ENCODE measurements at places on chromosomes 2 and 18.

GRCh38 chr2:8624855-8625398 is 56.9 kb upstream of the ID2 start:
- peak; percentile 4 for DNase-seq

DNA sequence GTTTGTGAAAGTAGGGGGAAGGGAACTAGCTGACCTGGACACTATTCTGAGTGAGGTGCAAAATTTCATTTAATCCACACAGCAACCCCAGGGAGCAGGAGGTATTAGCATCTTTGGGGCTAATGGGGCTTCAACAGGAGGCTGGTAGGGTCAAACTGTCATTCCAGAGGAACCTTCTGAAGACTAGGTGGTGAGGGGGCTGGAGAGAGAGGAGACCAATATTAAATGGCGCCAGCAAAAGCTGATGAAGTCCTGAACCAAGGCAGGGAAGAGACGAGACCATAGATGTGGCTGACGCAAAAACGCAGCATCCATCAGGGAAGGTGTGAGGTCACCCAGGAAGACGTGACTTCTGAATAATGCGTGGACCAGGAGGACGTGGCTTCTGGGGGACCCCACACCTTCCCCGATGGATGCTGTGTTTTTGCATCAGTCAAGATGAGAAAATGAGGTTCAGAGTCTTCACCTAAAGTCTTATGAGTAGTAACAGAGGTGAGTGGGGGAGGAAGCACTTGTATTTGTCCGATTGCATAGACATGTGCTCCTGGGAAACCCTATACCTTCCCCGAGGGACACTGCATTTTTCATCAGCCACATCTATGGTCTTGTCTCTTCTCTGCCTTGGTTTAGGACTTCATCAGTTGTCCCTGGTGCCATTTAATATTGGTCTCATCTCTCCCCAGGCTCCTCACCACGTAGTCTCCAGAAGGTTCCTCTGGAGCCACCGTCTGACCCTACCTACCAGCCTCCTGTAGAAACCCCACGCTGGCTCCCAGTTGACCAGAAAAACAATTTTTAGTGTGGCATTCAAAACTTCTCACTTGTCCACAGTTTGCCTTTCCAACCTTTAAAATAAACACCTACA is 188.6 kb downstream of the MYCN start:
- no peak for DNase-seq

DNA sequence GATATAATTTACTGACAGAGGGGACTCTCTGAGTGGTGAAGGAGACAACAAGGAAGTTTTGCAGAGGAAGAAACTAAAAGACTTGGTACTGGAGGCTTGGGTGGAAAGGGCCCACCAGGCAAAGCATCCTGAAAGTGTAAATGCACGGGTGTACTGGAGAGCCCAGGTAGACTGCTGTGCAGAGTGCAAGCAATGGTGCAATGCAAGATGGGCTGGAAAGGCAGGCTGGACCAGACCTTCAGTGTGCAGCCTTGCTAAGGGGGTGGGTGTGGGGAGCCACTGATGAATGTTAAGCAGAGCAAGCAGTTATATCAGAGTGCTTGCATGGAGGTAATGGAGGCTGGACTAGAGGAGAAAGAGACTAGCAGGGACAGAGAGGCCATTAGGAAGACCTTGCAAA is 10.7 kb downstream of the C2orf74 start:
- no peak for DNase-seq

DNA sequence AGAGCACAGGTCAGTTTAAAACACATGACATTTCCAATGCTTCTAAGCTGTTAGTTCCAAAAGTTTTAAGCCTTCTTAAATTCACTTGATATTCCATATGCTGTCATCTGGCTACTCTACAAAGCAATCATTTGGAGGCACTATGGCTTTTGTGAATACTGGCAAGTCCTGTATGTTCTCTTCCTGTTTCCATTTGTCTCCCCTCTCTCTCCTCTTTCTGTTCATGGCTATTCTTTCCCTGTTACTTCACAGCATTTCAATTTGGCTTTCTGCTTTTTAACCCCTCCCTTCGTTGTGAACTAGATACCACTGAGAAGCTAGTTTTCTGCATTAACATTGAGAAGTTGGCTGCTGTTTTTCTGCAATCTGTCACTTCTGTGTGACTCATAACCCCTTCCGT is 1337.2 kb upstream of the CELF4 start:
- DNase-seq, result no peak

DNA sequence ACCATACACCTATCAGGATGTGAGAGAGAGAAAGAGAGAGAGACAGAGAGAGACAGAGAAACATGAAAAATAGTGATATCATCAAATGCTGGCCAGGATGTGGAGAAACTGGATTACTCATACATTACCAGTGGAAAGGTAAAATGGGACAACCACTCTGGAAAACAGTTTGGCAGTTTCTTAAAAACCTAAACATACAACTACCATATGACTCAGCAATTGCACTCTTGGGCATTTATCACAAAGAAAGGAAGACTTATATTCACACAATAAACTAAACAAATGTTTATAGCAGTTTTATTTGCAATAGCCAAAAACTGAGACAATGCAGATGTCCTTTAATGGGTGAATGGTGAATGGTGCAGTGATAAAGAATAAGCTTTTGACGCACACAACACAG is 29.1 kb downstream of the SLC4A3 start:
- no peak for DNase-seq

GRCh38 chr2:49167131-49167530 is 12.8 kb upstream of the FSHR start:
- DNase-seq, result no peak

- no peak for DNase-seq
Measured at GRCh38 chr18:63090334-63090733, 229.2 kb downstream of the BCL2 start.

GRCh38 chr18:50711386-50711785 is 108.4 kb downstream of the MRO start:
- DNase-seq, result no peak

DNA sequence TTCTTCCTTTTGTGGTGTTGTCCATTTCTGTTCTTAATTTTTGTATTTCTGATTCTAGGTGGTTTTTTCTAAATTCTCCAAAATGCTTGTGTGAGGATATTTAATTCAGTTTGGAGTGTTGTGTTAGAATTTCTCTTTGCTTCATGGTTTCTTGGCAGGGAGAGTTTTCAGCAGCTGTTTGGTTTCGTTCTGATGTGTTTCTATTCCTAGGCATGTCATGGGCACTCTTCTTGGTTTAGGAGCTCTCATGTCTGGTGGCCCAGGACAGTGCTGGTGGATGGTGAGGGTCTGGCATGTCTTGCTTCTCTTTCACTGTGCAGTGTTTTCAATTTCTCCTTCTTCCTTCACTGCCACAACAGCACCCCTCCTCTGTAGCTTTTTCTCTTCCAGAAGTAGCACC is 52.9 kb downstream of the OSBPL6 start:
- no peak for DNase-seq

DNA sequence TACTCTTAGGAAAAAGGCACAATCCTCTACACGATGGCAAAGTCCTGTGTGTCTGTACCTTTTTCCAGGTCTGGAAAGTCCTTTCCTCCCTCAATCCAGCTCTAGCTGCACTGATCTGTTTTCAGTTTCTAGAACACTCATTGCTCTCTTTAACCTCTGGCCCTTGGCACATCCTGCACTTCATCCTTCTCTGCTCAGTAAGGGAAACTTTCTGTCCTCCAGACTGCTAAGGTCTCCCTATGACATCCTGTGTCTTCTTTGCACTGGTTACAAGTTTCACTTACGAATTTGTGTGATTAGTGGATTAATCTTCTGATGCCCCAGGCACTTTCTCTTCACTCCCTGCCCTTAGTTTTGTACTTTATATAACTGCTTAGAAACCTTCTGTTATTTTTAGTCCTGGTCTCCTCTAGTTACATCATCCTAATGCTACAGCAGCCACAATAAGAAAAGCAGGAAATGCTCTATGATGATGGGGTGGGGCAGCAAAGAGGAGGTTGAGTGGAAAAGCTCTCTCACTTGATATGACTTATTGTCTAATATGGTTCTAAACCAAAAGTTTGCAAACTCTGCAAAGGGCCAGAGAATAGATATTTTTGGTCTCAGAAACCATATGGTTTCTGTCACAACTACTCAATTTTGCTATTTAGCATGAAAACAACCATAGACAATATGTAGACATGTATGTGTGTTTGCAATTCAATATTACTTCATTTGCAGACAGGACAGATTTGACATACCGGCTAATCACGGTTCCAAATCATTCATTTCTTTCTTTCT is 568.2 kb downstream of the THSD7B start:
- no peak for DNase-seq

DNA sequence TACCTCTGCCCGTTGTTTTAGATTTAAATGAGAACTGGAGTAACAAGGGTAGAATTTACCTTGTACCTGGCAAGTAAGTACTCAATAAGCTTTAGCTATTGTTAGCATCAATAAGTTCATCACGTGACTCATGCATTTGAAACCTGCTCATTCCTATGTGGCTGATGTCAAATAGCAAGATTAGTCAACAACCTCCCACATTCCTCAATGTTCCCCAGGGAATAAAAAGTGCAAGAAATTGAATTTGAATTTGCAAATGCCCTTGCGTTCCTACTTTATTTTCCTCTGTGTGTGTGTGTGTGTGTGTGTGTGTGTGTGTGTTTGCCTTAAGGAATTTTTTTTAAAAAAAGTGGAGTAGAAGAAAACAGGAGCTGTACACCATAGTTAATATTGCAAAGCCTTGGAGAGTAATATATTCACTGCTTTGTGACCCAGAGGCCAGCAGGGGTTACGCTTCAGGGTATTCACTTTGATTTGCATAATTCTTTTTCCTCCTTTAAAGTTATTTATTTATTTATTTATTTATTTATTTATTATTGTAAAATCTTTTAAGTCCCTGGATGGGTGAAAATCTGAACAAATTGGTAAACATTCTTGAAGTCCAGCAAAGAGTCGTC is 43.9 kb upstream of the DNAH7 start:
- no peak for DNase-seq

- no peak for DNase-seq
Measured at GRCh38 chr18:51088410-51088809, 58.4 kb downstream of the SMAD4 start.

GRCh38 chr2:181268174-181268867 is 188.9 kb upstream of the ITGA4 start:
- DNase-seq, result no peak

- DNase-seq, result no peak
Measured at GRCh38 chr2:181485638-181485946, 28.4 kb downstream of the ITGA4 start.

- DNase-seq, result no peak
Measured at GRCh38 chr2:28713577-28714298, 37.9 kb upstream of the PPP1CB start.

GRCh38 chr2:27313882-27314645 is 5.8 kb upstream of the UCN start:
- DNase-seq, result no peak

DNA sequence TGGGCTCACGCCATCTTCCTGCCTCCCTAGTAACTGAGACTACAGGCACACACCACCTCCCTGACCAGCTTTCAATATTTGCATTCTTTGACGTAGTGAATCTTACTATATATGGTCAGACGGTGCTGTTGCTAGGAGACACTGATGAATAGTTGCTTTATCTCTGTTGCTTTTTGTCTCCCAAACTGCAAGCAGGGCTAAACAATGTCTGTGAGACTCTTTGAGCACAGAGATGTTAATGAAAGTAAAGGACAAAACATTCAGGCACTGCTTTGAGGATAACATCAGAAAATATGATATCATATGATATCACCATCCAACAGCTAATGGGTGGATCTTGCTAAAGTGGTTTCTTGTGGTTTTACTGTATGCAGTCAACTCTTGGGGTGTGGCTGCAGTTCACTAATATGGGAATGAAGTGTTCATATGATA is 43.0 kb downstream of the EMILIN2 start:
- no peak for DNase-seq

DNA sequence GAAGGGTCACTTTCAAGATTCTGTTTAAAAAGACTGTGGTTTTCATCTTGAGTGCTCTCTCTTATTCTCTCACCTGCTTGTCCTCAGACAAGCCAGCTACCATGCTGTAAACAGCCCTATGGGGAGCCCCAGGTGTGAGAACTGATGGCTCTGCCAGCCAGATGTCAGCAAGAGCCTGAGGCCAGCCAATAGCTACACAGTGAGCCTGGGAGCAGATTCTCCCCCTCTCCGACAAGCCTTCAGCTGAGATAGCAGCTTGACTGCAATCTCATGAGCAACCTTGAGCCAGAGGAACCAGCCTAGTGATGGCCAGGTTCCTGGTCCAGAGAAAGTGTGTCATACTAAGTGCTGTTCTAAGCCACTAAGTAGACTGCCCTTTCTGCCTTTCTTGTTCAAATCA is 272.1 kb downstream of the NAPG start:
- DNase-seq, result no peak

DNA sequence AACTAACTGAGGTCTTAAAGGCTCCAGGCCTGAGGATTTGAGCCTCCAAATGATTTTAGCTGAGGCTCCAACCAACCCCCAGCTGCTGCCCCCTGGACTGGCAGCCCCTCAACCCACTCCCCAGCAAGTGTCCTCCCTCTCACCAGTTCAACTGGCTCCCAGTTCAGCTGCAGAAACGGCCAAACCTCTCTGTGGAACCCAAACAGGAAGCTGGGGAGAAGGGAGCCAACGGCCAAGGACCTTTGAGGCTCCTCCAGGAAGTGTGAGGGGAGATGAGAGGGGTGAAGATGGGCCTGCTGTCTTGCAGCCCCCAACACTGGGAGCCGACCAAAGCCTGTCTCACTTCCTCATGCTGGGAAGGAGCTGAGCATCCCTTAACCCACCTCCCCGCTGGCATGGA is 24.9 kb downstream of the ZFP36L2 start:
- no peak for DNase-seq

DNA sequence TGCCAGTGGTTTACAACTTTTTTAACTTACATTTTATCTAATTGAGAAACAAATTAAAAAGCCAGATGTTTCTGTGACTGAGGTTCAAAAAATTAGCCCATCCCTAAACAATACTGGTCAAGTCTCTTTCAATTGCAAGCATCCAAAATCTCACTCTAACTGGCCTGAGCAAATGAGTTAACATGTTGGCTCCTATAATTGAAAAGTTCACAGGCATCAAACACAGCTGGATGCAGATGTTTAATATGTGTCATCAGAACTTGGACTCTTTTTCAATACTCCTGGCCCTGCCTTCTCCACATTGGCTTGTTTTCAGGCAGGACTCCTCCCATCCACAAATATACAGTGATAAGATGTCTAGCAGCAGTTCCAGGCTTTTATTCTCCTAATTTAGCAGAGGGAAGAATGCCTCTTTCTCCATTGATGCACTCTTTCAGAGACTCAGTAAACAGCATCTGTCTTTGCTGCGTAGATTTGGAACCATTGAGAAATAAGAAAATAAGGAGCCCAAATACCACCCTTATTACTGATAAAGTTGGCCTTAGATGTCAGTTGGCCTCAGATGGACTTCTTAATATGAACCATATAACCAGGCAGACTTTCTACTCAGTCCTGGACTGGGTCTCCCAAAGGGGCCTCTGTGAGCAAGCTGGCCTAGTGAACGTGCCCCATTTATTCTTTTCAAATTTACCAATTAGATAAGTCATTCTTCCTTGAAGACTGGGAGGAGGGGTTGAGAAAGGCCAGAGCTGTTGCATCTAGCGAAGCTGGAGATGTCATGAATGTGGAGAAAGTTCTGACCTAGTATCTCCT is 30.4 kb upstream of the FN1 start:
- DNase-seq, result no peak

DNA sequence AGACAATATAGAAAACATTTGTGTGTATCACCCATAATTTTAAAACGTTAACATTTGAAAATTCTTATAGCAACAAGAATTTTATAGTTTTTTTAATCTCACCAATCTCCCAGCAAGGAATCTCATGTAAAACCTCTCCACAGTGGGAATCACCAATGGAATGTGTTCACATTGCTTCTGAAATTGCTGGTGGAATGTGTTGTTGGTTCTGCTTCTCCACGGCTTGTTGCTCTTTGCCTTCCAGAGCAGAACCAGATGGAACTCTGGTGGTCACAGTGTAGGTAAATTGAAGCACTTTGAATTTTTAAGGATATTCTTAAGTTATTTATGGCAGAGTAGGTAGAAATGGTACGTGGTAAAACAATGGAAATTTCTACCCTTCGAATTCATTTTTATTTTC is 35.1 kb downstream of the DCAF17 start:
- DNase-seq, result no peak

All from posterior cingulate gyrus (tissue), 11 donors.